ENCODE measurements at places on chromosomes 12 and 14.

- no peak for DNase-seq
Observed at GRCh38 chr12:34126239-34126641, 103.9 kb downstream of the ALG10 start.

GRCh38 chr12:103441437-103442181 is 54.2 kb downstream of the C12orf42 start:
- no peak for DNase-seq

DNA sequence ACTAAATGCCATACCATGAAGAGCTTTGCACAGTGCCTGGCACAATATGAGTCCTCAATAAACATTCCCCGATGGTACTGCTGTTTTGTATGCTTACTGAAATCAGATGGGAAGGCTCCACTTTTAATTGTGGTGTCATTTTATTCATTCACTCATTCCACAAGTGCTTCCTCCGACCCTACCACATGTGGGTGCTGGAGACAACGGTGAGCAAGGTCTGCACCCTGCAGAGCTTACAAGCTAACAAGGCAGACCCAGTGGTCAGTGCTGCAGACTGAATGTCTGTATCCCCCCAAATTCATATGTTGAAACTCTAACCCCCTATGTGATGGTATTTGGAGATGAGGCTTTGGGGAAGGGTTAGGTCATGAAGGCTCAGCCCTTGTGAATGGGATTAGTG is 48.3 kb downstream of the RFX4 start:
- no peak for DNase-seq

- DNase-seq = peak; percentile 97
Observed at GRCh38 chr12:133080026-133080367, 726 bp upstream of the ZNF140 start.

DNA sequence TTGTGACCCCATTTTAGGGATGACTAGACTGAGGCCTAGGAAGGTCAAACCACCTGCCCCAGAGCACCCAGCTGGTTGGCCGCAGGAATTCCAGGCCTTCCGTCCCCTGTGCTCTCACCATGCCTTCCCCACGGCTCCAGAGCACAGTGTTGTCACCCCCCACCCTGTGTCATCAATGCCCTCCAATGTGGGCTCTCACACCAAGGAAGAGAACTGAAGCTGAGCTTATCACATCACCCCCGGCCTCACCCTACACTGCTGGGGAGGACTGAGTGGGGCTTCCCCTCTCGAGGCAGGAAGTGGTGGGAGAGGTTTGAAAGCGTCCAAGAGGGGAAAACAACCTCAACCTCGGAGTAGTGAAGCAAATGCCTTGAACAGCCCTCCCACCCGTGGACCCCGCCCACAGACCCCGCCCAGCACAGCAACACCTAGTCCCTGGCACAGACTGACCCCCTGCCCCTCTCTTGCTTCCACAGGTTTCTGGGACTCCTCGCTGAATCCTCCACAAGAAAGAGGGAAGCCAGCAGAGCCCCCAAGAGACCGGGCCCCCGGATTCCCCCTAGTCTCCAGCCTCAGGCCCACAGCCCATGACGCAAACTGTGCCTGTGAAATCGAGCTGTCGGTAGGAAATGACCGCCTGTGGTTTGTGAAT is 97.2 kb downstream of the LGMN start:
- DNase-seq = peak; percentile 76

DNA sequence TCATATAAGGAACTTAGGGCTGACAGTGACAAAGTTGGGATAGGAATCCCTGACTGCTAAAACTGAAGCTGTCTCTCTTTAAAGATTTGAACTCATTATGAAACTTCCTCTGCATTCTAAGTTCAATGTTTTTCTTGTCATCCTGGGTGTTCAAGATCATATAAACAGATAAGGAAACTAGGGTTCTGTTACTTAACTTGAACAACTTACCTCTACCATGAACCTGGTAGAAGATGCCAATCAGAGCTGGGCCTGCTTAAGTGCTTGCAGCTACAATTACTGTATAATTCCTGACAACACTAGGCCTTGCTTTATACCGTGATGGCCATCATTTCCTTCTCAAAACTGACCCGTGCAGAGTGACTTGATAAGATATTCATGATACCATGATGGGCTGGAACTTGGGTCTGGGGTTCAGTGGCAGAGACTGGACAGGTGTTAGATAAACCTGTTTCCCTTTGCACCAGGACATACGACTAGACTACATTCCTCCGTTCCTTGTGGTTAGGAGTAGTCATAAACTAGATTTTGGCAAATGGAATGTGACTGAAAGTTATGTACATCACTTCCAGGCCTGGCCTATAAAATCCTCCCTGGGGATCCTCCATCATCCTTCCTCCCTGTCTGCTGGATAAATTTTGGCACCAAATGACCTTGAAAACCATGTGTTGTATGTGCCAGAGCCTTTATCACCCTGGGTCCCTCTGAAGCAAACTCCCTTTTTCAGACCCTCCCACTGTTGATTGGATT is 172.2 kb upstream of the PRICKLE1 start:
- no peak for DNase-seq

DNA sequence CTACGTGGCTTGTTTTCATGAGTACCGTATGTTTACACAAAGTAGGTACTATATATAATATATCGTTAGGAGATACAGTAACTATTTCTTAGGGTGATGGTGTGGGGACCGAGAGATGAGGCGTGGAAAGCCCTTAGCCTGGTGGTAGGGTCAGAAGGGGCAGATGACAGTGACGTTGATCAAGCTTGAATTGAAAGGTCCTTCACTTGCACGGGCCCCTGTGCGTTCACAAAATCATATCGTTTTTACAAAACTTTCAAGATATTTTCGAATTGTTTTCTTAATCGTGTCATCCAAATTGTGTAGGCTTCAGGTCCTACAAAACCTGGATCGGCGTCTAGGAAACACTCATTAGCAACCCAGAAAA is 881 bp upstream of the SOS2 start:
- no peak for DNase-seq

- DNase-seq = no peak
Observed at GRCh38 chr14:98912655-98913054, 359.3 kb downstream of the BCL11B start.

DNA sequence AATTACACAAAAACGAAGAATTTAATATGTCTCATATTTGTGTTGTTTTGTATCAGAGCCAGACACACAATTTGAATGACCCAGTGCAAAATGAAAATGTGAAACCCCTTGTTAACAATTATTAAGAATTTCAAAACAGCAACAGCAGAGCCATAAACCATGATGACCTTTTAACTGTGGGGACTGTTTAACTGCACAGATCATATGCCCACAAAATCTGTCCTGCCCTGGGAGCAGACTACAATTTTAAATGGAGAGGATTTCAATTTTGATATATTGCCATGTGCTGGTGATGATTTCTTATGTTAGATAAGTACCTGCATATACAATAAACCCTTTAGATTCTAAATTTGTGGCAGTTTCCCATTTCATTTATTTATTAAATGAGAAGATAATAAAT is 455.5 kb upstream of the MGAT4C start:
- DNase-seq = no peak

- no peak for DNase-seq
Observed at GRCh38 chr12:48044396-48044795, 40.1 kb upstream of the COL2A1 start.

GRCh38 chr14:99794151-99794780 is 1.1 kb downstream of the EML1 start:
- no peak for DNase-seq
